ENCODE measurements at places on chromosomes 7 and 10.
A peak's percentile ranks its signal among the peaks of the same experiment; 100 is the strongest.

DNA sequence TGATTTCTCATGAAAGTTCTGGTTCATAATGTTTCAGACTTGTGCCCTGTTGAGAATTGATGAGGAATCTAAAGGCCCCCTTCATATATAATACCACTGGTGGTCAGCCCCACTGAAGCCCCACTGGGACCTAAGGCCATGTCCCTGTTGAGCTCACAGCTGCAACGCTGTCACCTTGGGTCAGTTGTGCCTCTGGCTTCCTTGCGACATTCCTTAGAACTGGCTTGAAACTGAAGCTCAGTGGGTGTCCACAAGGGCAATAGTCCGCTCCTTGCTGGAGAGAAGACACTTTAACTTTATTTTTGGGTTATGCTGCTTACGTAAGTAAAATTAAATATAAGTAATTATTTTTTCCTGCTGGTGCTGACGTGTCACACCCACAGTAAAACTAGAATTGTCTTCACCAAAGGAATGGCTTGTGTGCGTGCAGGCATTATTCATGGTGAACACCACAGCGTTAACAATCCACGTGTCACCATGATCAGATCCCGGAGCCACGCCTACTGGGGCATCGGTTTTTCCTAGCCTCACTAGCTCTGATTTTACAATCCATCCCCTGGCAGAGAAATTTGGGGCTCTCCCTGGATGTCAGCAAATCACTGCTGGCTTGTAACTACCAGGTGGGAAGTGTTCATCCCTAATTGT, 66.5 kb downstream of the BICC1 start:
- no peak for DNase-seq

DNA sequence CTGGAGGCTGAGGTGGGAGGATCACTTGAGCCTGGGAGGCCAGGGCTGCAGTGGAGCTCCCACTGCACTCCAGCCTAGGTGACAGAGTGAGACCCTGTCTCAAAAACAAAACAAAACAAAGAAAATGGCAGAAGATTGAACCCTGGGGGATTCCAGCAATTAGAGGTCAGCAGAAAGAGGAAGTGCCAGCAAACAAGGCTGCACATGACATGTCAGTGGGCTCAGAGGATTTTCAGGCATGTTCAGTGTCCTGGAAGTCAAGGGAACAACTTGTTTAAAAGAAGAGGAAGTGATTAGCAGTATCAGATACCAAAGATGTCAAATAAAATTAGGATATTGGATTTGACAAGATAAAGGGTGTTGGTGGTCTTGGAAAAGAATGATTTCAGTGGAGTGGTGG, 32.3 kb downstream of the RAB18 start:
- no peak for DNase-seq

DNA sequence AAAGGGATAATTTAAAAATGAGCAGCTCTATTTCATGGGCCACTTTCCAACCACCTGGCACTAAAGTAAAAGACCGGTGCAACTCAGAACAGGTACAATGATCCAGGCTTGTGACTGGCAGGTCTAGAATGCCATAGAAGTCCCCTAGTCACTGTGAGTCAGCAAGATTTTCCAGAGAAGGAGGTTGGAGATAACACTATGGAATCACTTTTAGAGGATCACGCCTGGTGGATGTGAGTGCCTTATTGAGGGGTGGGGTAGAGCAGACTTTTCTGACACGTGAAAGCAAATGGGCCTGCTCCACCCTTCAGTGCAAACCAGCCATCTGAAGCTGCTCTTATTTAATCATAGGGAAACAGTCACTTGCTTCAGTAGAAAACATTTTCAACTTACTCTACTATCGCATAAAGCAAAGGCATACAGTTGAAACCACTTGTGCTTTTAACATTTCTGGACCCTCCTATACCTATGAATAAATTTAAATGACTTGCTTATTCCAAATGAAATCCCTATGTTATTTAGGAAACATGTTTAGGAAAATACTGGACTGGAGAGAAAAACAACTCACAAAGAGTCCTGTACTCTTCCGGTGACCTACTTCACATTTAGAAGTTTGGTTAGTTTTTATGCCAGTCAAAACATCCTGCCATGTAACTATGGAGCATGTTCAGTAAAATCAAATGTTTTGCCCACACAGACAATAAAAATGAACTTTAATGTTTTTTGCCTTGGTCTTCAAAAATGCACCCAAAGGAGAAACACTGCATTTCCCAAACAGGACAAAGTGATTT, 21.5 kb upstream of the AKR1C1 start:
- no peak for DNase-seq

DNA sequence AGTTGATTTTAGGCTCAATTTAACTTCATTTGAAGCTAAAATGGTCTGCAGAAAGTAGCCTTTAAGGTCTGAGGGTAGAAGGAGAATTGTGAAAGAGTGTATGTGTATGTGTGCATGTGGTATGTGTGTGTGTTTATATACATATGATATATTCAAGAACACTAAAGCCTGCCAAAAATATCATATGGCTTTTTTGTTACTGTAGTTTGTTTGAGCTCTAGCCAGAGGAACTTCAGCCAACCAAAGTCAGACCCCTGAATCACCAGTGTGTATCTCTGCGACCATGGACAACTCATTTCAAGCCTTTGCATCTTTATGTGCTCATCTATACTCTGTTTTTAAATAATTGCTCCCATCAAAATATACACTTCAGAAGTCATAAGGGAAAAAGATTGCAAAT, 58.4 kb upstream of the HDAC9 start:
- no peak for DNase-seq

GRCh38 chr10:64486149-64486548, 964.9 kb downstream of the REEP3 start:
- no peak for DNase-seq

DNA sequence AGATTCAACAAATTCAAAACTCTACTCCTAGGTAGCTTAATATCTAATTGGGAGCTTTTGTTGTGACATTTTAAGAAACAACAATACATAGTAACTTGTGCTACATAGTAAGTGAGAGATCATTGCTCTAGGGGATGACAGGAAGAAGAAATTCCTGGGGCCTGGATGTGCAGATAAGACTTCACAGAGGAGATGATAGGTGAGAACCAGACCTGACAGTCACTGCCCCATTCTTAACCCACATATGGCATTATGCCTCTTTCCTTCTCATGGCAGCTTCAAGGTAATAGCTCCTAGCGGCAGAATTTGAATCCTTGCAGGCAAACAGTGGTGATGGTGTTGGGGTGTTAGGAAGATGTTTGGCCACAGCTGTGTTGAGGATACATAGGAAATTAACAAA, 233.6 kb downstream of the VTI1A start:
- DNase-seq, result no peak

DNA sequence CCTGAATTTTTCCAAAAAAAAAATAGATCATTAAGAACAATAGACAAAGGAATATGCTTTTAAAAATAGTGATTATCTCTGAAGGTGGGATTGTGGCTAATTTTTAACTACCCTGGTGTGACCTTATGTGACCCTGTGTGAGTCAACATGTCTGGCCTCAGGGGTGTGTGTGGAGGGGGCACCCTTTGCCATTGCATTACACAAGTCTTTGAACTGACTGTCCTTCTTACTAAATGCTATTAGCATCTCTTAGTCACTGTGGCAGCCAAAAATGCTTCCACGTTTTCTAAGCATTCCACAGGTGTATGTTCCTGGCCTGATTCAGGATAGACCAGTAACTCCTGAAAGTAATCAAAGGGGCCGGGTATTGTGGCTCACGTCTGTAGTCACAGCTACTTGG, 175.4 kb downstream of the MGMT start:
- DNase-seq, result no peak

DNA sequence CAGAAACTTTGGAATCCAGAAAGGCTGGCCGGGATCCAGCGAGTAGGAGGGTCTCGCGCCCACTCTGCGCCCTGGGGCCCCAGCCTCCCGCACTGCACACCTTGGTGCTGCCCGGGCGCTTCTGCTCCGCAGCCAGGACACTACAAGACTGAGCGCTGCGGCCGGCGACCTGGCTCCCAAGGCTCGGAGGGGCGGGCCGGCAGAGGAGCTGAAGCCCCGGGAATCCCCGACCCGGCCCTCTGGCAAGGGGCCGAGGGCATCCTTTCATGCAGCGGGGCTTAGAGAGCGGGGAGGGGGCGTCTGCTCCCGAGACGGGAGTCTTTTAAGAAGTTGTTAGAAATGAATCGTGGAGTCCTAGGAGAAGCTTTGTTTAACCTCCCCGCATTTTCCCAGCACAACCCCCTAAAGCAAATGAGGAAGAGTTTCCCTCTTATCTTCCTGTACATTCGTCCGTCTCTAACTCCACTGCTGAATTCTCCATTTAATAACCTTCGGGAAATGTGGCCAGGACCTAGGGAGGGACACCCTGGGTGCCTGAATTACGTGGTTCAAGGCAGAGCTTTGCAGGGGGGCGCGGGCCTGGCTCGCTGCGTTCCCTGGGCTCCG, 1.1 kb downstream of the VWC2 start:
- DNase-seq, result no peak

GRCh38 chr7:8176370-8177081, 85.4 kb downstream of the ICA1 start:
- DNase-seq, result peak; percentile 19

DNA sequence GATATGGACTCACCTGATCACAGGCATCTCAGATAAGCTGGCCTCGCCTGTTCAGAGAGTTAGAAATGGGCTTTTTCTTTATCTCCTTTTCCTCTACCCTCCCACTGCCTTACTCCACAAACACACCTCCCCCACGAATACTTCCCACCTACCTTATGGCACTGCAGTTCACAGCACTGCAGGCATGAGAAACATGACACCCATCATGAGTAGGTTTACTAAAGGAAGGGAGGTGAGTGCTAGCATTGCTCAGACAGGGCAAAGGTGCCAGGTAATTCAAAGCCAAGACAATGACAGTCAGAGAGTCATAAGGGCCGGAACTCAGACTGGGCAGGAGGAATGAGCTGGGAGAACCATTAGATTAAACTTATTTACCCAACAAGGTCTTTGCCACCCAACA, 220.6 kb downstream of the FAM107B start:
- DNase-seq, result no peak

DNA sequence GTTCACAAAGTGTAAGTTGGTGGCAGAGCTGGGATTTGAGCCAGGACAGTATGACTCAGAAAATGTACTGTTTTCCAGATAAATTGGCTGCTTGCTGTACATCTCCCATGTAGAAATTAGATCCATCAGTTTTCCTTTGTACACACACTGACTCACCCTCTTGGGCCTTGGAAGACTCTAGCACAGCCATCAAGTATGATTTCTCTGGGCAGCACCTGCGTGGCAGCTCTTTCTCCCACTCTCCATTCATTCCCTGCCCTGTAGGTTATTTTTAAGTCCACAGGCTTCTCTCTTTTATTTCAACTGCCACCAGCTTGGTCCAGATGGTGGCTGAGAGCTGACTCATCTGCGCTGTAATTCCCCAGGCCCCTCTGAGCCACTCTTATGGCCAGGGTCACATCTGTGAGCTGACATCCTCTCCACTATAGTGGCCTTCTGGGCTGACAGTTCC, 28.3 kb upstream of the SDK1 start:
- no peak for DNase-seq

DNA sequence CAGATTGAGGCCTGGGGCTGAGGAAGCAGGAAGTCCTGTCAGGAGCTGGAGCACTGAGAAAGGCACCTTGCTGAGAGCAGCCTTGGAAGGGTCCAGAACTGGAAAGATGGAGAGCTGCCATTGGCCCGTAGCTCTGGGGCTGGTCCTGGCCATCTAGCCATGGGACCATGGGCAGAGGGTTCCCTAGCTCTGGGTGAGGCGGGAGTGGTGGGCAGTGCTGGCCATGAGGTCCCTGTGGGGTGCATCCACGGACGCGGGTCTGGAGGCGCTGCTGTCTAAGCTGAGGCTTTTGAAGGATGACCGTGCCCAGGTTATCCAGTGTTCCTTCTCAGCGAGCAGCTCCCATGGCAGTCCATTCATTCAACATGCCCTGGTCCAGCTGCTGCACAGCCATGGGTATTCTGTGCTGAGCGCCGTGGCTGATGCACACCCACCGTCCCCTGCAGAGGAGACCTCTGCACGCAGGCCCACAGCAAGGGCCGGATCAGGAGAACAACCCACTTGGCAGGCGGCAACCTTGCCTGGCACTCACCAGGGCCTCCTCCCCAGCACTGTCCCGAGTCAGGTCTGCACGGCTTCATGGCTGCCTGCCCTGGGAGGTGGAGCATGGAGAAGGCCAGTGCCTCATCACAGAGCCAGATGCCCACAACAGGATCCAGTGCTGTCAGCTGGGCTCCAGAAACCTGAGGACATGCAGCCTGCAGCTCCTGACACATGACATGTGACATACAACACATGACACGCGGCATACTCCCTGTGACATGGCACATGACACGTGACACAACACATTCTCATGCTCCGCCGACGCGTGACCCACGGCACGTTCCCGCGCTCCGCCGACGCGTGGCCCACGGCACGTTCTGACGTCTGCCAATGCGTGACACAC, 121.9 kb downstream of the INPP5A start:
- no peak for DNase-seq

DNA sequence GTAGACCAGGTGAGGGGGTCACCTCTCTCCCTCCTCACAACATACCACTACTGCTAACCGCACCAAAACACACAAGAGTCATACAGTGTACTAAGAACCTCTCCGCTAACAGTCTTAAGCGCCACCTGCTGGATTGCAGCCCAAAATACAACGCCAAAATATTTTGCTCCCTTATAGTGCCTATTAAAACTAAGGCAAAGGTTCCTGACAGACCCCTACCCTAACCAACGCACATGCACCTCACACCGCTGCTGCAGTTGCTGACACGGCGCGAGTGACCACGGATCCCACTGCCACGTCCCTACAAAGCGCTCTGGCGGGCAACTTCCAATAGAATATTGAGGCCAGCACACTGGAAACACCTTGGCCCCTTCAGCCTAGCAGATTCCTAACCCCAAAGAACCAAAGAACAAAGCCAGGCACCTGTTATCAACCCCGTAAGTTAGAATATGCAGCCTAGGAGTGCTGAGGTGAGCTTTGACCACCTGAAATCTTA, 563.6 kb upstream of the SEMA3D start:
- DNase-seq, result no peak

DNA sequence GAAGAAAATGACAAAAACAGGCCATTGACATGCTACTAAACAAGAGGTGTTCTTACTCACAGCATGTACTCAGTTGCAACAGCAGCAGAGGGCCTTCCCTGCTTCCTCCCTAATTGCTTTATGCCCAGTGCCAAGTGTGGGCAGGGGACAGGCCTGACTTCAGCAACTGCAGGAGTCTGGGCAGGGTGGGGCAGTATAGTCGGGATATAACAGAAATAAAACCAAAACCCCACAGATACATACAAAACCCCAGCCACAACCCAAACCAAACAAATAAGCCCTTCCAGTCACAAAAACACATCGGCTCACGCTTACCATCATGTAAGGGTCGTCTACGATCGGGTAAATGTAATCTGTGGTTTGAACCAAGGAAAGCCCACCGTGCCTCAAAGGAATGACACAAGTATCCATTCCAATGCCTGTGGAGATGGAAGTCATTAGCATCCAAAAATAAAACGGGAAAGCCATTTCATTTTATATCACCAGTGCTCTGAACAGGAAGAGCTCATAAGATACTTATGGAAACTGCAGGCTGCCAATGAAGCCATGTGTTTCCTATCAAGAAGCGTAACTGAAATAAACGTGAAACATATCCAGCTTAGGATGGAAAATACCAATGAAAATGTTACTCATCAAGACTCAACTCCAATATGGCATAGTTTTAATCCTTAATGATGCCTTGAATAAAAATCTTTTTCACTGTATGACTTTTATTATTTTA, 9.5 kb downstream of the SEPHS1 start:
- DNase-seq, result no peak

- DNase-seq, result no peak
Measured at GRCh38 chr7:140235114-140235513, 58.3 kb upstream of the KDM7A start.
